Caco-2 (cell line): ENCODE measurements at places on chromosomes 16 and 17. TPM values are rescaled to one million over a fixed set of nuclear protein-coding genes. Genes with fewer than 3 reads are reported as not detected.

DNA sequence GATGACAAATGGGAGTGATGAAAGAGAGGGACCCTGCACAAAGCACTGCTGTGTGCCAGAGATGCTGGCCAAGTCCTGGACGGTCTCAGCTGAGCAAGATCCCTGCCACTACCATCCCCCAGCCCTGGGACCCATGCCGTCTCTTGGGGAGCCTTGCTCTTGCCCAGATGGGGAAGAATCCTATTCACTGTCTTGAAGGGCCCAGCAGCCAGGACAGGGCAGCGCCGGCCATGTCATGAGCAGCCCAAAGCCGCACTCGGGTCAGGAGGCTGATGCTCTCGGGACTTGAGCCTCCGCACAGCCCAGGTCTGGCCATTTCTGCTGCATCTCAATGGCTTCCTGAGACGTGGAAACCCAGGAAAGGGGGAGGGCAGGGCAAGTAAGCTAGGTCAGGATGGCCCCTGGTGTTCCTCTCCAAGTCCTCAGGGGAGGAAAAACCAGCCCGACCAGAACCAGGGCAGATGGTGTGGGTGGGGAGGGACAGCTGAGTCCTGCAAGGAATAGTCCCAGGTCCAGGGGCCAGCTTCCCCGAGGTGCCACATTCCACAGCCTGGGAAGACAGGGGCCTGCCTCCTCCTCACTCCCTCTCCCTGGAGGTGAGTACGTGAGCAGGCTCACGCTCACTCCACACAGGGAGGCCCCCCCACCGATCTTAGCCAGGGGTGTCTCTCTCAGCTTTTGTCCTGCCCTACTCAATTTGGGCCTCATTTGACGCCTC, 7.8 kb upstream of the KRT19 start:
- peak; percentile 99 for DNase-seq

GRCh38 chr16:17131351-17131750, 339.4 kb downstream of the XYLT1 start:
- no peak for DNase-seq

DNA sequence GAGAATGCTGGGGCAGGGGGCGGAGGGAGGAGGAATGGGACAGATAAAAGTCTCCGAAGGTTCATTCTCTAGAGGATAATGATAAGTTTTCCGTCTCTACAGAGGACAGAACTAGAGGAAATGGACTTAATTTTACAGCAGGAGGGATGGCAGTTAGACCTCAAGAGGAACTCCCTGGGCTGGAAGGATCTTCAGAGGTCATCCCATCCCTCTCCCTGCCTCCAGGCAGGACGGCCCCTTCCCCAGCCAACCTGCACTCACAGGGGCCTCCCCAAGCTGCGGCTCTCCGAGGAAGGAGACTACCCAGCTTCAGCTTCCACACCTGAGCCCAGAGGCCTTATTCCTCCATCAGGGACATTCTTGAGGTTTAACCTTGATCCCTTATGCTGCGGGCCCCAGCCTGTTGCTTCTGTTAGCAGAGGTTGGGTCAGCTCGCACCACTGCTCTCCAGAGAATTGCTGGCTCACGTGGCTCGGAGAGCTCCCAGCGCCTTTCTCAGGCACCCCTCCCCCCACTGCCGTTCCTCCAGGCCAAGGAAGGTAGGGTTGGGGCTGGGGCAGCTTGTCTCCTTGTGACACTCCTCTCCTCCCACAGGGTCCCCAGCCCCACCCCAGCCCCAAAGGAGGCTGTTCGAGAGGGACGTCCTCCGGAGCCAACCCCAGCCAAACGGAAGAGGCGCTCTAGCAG, 8.5 kb downstream of the ELOB start:
- peak; percentile 16 for DNase-seq

- DNase-seq, result peak; percentile 44
Observed at GRCh38 chr16:11796227-11797165, 562 bp downstream of the ZC3H7A start.

- DNase-seq, result no peak
Observed at GRCh38 chr16:72815348-72816318, 232.3 kb downstream of the ZFHX3 start.

The SMIM5 gene
- 0.20 TPM in 1 of 2 replicates, not detected in the other for total RNA-seq

The USP43 gene
- total RNA-seq, result 6.0 and 6.5 TPM in 2 replicates

GRCh38 chr17:72429066-72429638, 308.3 kb downstream of the SOX9 start:
- DNase-seq, result no peak

The BCAR1 gene
- total RNA-seq, result 94.0 and 95.5 TPM in 2 replicates

DNA sequence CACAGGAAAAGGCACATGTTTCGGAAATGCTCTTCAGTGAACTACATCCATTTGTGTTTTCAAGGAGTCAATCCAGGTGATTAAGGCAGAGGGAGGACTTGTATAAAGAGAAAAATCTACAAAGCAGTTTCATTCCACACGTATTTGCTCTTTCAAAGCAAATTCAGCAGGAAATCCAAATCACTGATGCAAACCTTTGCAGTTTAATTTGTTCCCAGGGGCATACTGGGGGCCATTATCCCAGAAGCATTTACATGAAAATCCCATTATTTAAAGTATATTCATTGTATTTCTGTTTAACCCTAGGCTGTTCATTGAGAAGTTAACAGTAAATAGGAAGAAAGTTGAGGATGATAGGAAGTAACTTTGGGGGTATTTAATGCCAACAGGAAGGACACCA, 147.9 kb downstream of the PMP22 start:
- DNase-seq, result no peak

GRCh38 chr16:66549284-66550131, at the start of gene TK2:
TSS of gene TK2 (minus strand) at chr16:66550122. CDS start at chr16:66550061, 61 bp downstream.
- DNase-seq, result peak; percentile 74

DNA sequence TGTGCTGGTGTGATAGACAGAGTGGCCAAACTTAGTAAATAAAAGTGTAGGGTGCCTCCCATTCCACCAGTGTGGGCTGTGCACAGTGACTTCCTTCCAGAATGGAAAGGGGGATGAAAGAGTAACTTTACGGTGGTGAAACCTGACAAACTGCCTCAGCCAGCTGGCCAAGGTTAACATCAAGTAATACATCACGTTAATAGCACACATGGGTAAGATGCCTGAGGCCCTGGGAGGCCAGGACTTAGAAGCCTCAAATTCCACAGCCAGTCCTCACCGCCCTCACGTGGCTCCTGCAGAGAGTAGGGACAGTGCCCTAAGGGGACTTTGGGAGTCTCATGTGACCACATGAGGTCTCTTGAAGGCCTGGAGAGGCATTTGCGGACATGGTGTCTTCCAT, 14.1 kb downstream of the RMI2 start:
- DNase-seq, result peak; percentile 93

GRCh38 chr17:7136266-7136877, 21.8 kb upstream of the ASGR2 start:
- peak; percentile 59 for DNase-seq

GRCh38 chr17:17356149-17356930, 53.2 kb downstream of the NT5M start:
- peak; percentile 87 for DNase-seq

GRCh38 chr17:33832262-33832661, 422.8 kb upstream of the CCL2 start:
- no peak for DNase-seq

GRCh38 chr17:72634621-72635020, 457.9 kb downstream of the SLC39A11 start:
- no peak for DNase-seq

The GAST gene
- 0.75 TPM in 1 of 2 replicates, not detected in the other for total RNA-seq

DNA sequence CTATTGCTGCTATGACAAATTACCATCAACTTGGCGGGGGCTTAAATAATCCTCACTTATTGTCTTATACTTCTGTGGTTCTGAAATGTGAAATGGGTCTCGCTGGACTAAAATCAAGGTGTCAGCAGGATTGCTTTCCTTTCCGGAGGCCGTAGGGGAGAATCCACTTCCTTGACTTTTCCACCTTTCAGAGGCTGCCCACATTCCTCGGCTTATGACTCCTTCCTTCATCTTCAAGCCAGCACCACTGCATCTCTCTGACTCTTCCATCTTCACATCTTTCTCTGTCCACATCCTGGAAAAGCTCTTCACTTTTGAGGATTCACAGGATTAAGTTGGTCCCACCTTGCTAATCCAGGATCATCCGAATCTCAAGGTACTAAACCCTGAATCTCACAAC, 217.8 kb downstream of the GRIN2A start:
- DNase-seq, result no peak

The SLC2A4 gene
- total RNA-seq, result 0.35 and 0.88 TPM in 2 replicates

The HIGD1B gene
- total RNA-seq, result not detected in 2 replicates

The CES4A gene
- not detected in 2 replicates for total RNA-seq

- no peak for DNase-seq
Observed at GRCh38 chr16:31079342-31079944, 5.2 kb downstream of the ZNF646 start.

DNA sequence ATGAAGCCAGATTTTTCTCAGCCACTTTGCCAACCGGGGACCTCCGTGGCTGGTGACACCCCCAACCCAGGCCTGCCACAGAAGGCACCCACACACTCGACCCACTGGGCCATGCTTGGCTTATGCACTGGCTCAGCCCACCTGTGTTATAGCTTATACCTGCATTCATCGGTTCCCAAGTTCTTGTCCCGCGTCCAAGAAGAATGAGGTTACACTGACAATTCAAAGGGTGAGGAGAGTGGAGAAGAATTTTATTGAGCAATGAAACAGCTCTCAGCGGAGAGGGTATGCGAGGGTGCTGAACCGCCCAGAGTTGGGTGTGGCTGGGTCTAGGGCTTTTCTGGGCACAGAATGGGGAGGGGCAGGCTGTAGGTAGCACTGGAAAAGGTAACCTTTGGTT, 22.2 kb upstream of the CDH15 start:
- peak; percentile 32 for DNase-seq

- DNase-seq, result no peak
Observed at GRCh38 chr17:41013181-41013580, 4.3 kb upstream of the KRTAP3-1 start.

DNA sequence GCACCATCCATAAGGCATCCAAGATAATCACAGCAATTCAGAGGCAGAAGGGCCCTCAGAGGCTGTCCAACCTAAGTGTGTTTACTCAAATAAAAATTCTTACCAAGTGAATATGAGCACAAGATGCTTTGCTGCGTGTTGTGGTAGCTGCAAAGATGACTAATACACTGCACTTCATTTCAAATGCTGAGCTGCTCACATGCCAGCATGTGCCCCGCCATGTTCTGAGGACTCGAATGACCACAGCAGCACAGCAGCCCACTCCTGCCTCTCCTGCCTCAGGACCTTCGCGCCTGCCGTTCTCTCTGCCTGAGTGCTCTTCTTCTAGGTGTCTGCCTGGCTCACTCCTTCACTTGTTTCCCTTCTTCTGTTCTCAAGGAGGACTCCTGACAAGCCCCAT, 19.0 kb downstream of the PIK3R5 start:
- no peak for DNase-seq

The NHERF2 gene
- total RNA-seq, result 21.8 and 26.6 TPM in 2 replicates

GRCh38 chr17:41678907-41679739, 9.6 kb upstream of the EIF1 start:
- DNase-seq, result no peak

DNA sequence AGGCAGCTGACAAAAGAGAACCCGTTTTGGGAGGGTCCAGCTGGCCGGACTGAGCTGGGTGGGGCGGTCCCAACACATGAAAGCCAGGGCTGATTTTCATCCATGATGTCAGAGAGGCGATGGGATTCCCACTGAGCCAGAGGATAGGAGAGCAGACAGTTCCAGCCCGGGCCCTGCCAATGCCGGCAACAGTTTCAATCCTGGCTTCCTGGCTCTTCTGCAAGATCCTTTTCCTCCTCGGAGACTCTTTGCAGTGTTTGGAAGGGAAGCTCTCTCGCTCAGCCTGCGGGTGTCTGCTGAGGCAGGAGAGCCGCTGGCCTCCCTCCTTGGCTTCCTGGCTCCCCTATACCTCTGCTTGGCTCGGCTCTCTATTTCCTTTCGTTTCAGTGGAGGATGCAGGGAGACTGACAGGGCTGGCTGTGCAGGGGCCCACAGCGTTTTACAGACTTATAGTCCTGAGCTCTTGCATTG, 145.5 kb upstream of the SOX9 start:
- DNase-seq, result no peak

DNA sequence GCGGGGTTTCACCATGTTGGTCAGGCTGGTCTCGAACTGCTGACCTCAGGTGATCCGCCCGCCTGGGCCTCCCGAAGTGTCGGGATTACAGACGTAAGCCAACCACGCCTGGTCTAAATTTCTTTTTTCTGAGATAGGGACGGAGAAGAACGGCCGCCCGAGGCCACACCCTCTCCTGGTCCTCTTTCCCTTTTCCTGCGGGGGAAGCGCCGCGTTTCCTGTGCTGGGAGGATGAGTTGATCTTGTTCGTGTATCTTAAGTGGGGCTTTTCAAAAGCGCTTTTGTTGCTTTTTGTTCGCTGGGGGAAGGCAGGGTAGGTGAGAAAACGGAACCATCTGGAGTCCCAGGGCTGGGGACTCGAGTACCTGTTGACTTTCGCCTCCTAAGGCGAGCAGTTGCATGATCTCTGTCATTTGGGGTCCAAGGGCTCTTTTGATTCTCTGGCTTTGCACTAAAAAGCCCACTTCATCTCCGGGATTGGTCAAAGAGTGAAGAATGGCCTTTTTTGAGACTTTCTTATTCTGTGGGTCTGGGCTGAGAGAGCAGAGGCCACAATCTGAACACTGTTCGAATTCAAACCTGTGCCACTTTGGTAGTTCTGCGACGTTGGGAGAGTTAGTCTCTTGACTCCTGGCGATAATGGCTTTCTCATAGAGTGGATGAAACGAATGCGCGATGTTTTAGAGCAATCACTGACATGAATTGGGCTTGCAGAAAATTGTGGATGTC, 1.3 kb downstream of the FUS start:
- peak; percentile 30 for DNase-seq

GRCh38 chr16:78218279-78218678, 118.8 kb downstream of the WWOX start:
- no peak for DNase-seq

- DNase-seq, result no peak
Observed at GRCh38 chr17:63039899-63040602, 74.0 kb downstream of the TANC2 start.

DNA sequence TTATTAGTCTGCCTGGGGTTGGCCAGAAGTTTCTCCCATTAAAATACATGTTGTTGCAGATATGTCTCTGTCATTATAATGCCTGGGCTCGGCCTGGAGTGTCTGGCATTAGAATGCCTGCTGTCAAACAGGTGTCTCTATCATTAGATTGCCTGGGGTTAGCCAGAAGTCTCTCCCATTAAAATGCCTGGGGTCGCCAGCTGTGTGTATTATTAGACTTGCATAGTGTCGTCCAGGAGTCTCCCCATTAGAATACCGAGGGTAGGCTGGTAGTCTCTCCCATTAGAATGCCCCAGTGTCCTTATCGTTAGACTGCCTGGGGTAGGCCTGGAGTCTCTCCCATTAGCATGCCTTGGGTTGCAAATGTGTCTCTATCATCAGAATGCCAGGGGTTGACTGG, 2270.8 kb downstream of the TP53TG3F start:
- no peak for DNase-seq

GRCh38 chr17:9798008-9798407, 6.6 kb upstream of the DHRS7C start:
- no peak for DNase-seq

GRCh38 chr16:87698241-87698640, 67.5 kb downstream of the KLHDC4 start:
- DNase-seq, result no peak

GRCh38 chr17:32551186-32551955, 64.6 kb downstream of the CDK5R1 start:
- DNase-seq, result no peak
